Activated gamma-delta T cell (primary cell): ENCODE measurements at places on chromosomes 5 and 9.

- DNase-seq = no peak
These were observed 316.1 kb downstream of the TLE1 start for GRCh38 chr9:81373294-81373693.

DNA sequence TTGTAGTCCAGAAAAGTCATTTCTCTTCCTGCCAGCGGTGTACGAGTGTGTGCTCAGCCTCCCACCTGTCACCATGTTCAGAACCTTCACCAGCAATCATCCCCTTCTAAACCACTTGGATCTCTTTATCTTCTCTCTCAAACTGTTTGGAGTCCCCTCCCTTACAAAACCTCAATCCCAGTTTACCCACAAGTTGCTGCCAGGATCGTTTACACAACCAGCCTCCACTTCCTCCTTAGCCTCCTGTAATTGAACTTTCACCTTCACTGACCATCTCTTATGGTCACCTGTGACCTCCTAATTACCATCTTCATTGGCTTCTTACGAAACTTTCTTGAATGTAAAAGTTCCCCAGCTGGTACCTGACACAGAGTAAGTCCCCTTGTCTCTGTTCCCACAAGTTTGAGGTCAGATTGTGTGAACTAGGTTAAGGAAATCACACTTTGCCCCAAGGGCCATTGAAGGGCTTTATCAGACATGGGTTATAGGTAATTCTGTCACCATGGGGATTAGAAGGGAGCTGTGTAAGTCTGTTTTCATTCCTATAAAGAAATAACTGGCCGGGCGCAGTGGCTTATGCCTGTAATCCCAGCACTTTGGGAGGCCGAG, 20.0 kb downstream of the RNF44 start:
- DNase-seq = no peak

DNA sequence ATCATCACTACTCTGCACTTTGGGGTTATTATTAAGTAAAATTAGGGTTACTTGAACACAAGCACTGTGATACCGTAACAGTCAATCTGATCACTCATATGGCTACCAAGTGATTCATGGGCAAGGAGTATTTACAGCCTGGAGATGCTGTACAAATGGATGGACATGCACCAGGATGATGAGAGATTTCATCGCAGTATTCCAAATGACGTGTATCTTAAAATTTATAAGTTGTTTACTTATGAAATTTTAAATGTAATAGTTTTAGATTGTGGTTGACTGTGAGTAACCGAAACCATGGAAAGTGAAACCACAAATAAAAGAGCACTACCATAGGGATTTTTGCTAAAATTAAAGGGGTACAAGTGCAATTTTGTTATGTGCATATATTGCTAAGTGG, 462.2 kb upstream of the PTGER4 start:
- DNase-seq = no peak

DNA sequence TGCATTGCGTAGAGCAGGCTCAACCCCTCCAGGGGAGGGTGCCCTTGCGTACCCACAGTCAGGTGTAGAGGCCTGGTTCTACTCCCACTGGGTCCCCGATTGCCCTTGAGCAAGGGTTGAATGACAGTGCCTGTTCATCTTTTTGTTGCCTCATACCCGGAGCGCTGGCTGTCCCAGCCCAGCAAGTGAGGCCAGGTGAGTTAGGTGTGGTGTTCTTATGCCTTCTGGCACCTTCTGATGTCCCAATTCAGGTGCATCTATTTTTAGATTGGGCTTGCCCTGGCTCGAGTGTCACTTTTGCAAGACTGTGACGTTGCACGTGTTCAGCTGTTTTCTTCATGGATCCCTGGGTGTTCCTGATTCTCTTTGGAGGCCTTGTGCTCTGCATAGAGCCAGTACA, 257.8 kb downstream of the GOLPH3 start:
- no peak for DNase-seq

GRCh38 chr9:94681508-94681907, 42.2 kb upstream of the FBP1 start:
- DNase-seq = no peak

DNA sequence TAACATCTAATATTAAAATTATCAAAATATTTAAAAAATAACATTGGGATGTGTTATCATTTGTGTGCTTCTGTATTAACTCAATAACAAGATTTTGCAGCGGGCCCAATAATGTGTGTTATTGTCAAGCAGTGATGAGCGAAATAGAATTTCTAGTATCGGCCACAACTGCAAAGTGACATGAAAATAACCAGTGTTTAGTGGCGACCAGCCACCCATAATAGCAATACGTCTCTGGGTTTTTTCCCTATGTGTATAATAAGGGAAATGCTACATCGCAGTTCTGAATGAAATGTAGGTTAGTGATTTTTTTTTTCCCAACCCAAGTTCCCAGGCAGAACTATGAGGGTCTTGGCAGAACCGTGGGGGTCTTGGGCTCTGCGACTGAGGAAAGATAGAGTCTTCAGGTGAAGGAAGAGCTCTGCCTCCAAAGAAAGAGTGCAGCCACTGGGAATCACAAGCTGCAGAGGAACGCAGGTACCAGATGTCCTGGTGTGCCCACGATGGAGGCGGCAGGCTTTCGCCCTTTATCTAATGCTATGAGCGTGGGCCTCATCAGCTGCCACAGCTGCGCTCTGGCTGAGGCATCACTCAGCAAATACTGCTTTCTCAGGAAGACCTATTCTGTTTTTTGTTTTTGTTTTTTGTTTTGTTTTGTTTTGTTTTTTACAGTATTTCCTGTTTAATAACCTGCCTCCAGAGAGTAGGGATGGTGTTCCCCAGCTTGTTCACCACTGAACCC, 235.0 kb downstream of the ROR2 start:
- no peak for DNase-seq

GRCh38 chr5:103409013-103409670, 150.6 kb downstream of the MACIR start:
- DNase-seq = no peak

DNA sequence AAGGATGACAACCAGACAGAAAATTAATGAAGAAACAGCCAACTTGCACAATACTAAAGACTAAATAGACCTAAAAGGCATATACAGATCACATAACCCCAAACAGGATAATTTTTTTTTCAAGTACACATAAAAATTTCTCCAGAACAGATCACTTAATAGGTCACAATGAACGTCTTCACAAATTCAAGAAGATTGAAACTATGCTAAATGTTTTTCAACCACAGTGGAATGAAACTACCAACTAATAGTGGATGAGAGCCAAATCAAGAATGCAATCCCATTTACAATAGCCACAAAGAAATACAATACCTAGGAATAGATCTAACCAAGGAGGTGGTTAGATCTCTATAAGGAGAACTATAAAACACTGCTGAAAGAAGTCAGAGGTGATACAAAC, 145.8 kb downstream of the TMEM232 start:
- DNase-seq = no peak

DNA sequence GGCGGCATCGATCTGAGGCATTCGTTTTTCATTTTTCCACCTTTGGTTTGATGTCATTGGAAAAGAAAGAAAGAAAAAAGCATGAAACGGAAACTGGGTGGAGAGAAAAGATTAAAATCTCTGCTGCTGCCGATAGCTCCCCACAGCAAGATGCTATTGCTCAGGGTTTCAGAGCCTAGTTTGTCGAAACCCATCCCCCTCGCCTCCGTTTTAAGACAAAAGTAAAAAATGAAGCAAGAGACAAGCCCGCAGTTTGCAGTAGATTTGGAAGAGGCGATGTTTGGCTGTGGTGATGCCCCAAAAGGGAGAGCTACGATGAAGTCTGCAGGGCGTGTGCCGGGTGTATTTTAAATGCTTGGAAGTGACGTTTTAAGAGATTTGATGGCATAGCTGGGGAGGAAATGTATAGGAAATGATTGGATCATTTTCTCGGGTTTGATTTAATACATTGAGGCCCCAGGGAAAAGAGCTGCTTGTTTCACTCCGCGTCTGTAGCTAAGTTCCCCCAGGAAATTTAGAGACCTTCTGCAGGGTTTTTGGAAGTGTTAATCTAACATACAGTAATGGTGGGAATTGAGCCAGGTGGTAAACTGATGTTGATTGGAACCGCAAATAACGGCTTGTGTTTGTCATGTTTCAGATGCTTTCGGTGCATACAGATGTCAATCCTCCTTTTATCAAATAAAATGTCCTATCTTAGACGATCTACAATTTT, 909 bp downstream of the NDFIP1 start:
- DNase-seq = no peak

DNA sequence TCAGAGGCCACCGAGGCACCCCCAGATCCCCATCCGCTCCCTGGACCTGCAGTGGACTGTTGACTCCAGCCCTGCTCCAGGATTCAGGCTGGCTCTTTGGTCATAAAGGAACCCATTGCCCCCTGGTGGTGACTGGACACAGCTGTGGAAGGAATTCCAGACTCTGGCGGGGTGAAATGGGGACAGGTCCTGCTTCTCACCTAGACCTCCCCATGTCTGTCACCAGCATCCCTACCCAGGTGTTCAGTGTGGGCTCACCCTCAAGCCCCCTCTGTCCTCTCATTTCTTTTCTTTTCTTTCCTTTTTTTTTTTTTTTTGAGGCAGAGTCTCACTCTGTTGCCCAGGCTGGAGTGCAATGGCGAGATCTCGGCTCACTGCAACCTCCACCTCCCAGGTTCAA, 25.5 kb upstream of the STXBP1 start:
- no peak for DNase-seq

GRCh38 chr5:73902327-73903051, 276.5 kb downstream of the ARHGEF28 start:
- no peak for DNase-seq

- peak; percentile 13 for DNase-seq
These were observed at the start of gene CDO1 for GRCh38 chr5:115816226-115817081. Gene CDO1, minus strand, starts transcription at chr5:115816659. Its CDS starts 262 bp downstream, at chr5:115816397.

- DNase-seq = no peak
These were observed 21.1 kb downstream of the FAM219A start for GRCh38 chr9:34437006-34437925.

GRCh38 chr5:43874772-43875171, 271.8 kb downstream of the NNT start:
- DNase-seq = no peak

DNA sequence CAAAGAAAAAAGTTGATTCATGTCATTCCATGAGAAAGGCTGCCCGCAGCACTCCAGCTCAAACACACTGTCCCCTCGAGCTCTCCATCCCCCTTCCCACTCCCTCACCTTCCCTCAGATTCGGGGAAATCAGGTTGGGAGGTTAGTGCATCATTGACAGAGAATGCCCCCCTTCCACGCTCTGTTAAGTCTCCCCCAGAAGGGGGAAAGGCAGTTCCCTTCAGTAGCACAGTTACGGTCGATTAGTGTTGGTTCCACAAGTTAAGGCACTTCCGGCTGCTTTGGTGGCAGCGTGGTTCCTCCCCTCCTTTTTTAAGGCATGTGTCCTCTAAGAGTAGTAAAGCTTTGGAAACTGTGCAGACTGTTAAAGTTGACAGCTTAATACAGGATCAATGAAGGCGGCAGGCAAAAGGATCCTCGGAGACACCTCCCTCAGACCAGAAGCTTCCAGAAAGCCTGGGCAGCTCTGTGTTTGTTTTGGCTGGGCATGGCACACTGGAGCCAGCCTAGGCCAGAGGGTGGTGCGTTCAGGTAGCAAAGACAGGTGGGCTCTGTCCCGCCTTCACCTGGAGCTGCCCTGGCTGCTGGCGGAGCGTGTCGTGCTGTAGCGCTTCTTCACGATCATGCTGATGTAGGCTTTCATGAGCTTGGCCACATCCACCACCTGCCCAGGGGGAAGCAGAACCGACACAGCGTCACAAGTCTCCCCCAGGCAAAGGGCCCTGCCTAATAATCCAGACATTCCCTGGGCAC, 49.5 kb upstream of the RETREG1 start:
- no peak for DNase-seq

DNA sequence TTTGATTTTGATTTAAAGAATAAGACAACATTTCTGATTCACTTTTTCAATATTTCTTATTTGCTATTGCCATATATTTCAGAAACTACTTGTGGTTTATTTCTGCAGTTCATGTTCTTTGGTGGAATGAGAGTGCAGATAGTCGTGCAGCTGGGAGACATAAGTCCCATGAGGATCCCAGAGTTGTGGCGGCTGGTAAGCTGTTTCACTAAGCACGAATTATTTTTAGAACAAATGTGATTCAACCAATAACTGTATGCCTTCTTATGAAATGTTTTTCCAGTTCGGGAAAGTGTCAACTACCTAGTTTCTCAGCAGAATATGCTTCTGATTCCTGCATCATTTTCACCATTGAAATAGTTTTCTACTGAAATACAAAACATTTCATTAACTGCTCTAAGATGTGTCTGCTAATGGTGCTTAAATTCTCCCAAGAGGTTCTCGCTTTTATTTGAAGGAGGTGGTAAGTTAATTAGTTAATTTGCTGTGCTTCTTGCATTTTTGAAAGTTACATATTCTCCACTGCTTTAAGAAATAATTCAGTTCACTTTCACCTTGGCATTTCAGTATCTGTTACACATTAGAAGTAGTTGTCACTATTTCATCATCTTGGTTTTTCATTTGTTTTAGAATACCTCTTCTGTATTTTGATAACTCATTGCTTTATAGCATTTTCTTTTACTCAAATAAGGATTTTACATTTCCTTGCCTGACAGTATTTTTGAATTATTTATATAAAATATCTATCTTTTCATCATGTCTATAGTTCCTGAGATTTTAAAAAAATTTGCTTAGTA, 9.0 kb downstream of the NIPSNAP3B start:
- DNase-seq = no peak

GRCh38 chr5:138629392-138629791, 54.2 kb upstream of the HSPA9 start:
- no peak for DNase-seq

DNA sequence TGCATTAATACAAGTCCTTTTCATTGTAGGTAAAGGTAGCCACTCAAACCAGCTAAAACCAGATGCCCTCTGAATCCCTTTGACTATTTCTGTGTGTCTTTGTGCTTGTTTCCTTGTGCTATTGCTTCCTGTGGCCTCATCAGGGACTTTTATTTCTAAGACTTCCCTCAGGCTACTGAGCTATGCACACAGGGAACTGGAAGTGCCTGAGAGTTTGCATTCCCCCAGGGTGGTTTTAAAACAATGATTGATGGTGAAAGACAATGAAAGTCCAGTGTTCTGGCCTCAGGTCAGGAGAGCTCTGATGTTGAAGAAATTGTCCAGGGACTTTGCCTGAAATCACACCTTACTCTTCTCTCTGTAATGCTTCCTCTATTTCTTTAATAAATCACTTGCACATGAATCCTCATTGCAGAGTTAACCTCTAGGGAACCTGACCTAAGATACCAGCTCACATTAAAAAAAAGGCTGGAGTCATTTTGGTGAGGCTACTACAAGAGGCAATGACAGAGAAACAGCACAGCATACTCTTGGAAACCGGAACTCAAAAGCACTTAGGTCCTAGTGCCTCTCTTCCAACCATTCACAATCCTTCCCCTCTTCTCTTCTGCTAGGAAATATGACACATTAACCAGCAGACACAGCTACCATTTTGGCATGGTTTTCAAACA, 158.1 kb upstream of the NREP start:
- DNase-seq = no peak
